ENCODE measurements at places on chromosomes 12 and 14.

DNA sequence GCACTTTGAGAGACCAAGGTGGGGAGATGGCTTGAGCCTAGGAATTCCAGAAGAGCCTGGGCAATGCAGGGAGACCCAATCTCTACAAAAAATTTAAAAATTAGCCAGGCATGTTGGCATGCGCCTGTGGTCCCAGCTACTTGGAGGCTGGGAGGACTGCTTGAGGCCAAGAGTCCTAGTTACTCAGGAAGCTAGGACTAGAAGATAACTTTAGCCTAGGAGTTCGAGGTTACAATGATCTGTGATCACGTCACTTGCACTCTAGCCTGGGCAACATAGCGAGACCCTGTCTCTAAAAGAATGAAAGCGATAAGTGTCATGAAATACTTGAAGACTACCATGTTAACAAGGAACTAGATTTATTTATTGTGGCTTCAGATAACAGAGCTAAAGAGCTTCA lies 3.5 kb downstream of the ATF7 start:
- H3K4me1 ChIP-seq = peaks cover 57% of the 10 kb centered on the region
- H3K4me3 ChIP-seq = no peak overlapping the region
- H3K27ac ChIP-seq = no peak overlapping the region
- DNase-seq = no peak
- peaks cover 7% of the 10 kb centered on the region for H3K36me3 ChIP-seq

GRCh38 chr12:21881965-21882364 lies 59.3 kb downstream of the ABCC9 start:
- H3K27me3 ChIP-seq = peaks cover 16% of the 10 kb centered on the region
- no peak for DNase-seq
- no peaks in the 10 kb centered on the region for H3K36me3 ChIP-seq
- H3K27ac ChIP-seq = no peak overlapping the region
- no peaks in the 10 kb centered on the region for H3K4me1 ChIP-seq

- DNase-seq = no peak
- H3K4me1 ChIP-seq = peaks cover 15% of the 10 kb centered on the region
- no peaks in the 10 kb centered on the region for H3K27me3 ChIP-seq
- H3K4me3 ChIP-seq = no peak overlapping the region
- H3K27ac ChIP-seq = peak overlapping the region; percentile 76
These were observed 10.0 kb downstream of the SFSWAP start for GRCh38 chr12:131720921-131721320.

- no peak overlapping the region for H3K27ac ChIP-seq
- DNase-seq = no peak
- H3K36me3 ChIP-seq = no peaks in the 10 kb centered on the region
- no peaks in the 10 kb centered on the region for H3K27me3 ChIP-seq
These were observed 106.7 kb downstream of the PRMT8 start for GRCh38 chr12:3597526-3598210.

GRCh38 chr14:37254411-37254947 lies 56.7 kb downstream of the MIPOL1 start:
- no peak overlapping the region for H3K27ac ChIP-seq
- H3K27me3 ChIP-seq = no peaks in the 10 kb centered on the region
- no peak overlapping the region for H3K4me3 ChIP-seq
- H3K36me3 ChIP-seq = no peaks in the 10 kb centered on the region
- H3K4me1 ChIP-seq = no peaks in the 10 kb centered on the region

- H3K36me3 ChIP-seq = no peaks in the 10 kb centered on the region
- no peak overlapping the region for H3K27ac ChIP-seq
- H3K4me3 ChIP-seq = peak overlapping the region; percentile 75
These were observed 963 bp downstream of the ATL1 start for GRCh38 chr14:50560931-50561285.

DNA sequence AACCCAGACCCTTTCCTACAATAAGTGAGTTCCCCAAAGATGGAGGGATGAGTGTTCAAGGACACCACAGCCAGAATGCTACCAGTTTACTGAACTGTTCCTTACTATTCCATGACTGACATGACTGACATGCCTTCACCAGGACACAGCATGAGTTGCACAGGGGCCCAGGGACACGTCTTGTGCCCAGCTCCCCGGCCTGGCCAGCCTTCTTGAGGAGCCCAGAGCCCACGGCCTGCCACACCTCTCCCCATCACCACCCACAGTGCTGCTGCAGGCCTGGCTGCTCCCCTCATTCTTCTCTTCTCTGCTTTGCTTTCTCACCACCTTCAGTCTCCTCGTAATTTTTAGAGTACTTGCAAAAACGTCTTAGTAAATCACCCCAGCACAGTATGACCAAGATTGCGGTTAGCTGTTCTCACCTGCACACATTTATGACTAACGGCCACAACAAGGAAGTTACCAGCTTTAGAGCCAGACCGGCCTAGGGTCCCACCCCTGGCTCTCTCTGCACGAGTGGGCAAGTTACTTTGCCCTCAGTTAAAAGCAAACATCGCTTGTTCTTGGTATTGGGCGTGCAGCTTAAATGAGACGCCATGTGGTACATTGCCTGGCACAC lies 18.5 kb downstream of the PPP2R5E start:
- DNase-seq = peak; percentile 12
- H3K36me3 ChIP-seq = peaks cover 26% of the 10 kb centered on the region
- H3K27me3 ChIP-seq = no peaks in the 10 kb centered on the region
- H3K4me1 ChIP-seq = peaks cover 15% of the 10 kb centered on the region
- H3K27ac ChIP-seq = peak overlapping the region; percentile 11

DNA sequence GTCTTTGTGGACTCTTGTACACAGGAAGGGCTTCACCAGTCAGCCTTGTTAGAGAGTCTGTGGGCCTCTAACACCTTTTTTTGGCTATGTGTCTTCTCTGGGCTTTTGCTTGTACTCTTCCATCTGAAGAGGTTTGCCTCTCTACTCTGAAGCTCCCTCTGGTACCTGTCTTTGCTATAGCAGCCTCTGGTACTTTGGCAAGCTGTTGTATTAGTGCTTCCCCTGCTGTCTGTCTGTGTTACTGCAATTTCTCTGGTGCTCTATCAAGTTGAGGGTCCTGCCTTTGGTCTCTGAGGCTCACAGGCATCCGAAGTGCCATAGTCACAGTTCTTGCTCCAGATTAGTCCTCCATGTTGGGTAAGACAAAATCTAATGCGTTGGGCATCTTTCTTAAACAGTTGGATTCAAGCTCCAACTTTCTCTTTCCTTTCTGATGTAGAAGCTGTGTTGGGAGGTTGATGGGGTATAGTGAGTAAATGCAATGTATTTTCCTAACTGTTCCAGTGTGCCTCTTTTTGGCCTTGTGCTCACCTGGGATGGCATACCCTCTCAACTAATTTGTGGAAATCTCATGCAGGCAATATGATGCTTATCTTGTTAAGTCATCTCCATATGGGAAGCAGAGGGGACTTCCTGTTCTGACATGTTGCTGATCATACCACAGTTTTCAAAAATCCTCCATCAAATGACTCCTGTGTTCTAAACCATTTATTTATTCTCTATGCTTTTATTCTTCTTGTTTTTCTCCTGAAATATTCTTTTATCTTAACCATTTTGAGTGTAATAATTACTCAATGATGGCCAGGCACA lies 88.8 kb downstream of the ATF7IP start:
- peaks cover 61% of the 10 kb centered on the region for H3K36me3 ChIP-seq
- no peaks in the 10 kb centered on the region for H3K27me3 ChIP-seq
- peak overlapping the region; percentile 82 for H3K27ac ChIP-seq
- DNase-seq = peak; percentile 31
- H3K4me3 ChIP-seq = no peak overlapping the region
- peaks cover 54% of the 10 kb centered on the region for H3K4me1 ChIP-seq

GRCh38 chr12:75437564-75437963 lies 43.0 kb upstream of the GLIPR1 start:
- peaks cover 3% of the 10 kb centered on the region for H3K36me3 ChIP-seq
- H3K4me1 ChIP-seq = peaks cover 2% of the 10 kb centered on the region
- H3K27ac ChIP-seq = no peak overlapping the region
- peaks cover 9% of the 10 kb centered on the region for H3K27me3 ChIP-seq
- no peak for DNase-seq

DNA sequence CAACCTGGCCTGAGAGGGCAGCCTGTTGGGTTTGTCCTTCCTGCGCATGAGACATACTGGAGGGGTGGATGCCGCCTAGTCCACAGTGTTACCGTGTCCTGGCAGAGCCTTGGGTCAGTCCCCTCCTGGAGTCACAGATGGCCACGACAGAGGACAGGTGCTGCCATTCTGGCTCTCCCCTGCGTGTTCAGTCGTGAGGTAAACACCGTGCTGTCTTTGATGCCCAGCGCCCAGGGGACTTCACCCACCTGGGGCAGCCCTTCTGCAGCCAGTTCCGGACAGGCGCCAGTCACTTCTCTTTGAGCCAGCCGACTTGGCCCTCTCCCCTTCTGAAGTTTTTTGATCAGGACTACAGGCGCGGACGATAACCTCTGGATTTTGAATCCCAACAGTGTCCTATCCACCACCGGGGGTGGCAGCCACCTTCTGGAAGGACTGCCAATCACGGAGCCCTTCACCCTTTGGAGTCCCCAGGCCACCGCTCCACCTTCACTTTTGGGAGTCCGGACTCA lies 933.0 kb downstream of the DIO2 start:
- peaks cover 6% of the 10 kb centered on the region for H3K4me1 ChIP-seq
- no peak overlapping the region for H3K4me3 ChIP-seq
- no peak overlapping the region for H3K27ac ChIP-seq
- DNase-seq = no peak
- H3K27me3 ChIP-seq = peaks cover 57% of the 10 kb centered on the region

DNA sequence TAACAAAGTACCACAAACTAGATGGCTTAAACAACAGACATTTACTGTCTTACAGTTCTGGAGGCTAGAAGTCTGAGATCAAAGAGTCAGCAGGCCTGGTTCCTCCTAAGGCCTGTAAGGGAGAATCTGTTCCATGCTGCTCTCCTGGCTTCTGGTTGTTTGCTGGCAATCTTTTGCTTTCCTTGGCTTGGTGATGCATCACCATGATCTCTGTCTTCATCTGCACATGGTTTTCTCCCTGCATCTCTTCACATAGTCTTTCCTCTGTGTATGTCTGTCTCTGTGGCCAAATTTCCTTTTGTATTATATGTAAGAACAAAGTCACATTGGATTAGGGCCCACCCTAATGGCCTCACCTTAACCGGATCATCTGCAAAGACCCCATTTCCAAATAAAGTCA lies 168.5 kb downstream of the CAPZA3 start:
- H3K36me3 ChIP-seq = no peaks in the 10 kb centered on the region
- H3K4me3 ChIP-seq = no peak overlapping the region
- no peak for DNase-seq
- no peaks in the 10 kb centered on the region for H3K27me3 ChIP-seq
- H3K4me1 ChIP-seq = no peaks in the 10 kb centered on the region
- H3K27ac ChIP-seq = no peak overlapping the region

GRCh38 chr14:51096870-51097269 lies 2.0 kb upstream of the TRIM9 start:
- H3K4me1 ChIP-seq = peaks cover 12% of the 10 kb centered on the region
- no peaks in the 10 kb centered on the region for H3K36me3 ChIP-seq
- peaks cover 15% of the 10 kb centered on the region for H3K27me3 ChIP-seq
- DNase-seq = no peak
- no peak overlapping the region for H3K4me3 ChIP-seq

DNA sequence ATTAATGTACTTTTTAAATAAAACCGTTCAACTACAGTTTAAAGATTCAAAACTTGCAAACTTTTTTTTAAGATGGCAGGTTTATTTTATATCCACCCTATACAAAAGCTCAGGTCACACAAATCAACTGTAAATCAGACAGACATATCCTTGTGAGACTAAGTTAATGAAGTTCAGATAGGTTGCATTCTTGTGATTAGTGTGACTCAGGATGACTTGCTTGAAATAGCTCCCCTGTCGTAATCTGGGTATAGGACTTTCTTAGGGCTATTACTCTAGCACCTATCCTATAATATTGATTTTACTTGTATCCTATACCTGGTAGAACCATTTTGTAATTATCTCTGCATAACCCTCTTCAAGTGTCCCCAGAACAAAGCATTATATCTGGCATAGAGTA lies 9.5 kb upstream of the PRKD1 start:
- H3K4me1 ChIP-seq = no peaks in the 10 kb centered on the region
- no peak overlapping the region for H3K4me3 ChIP-seq
- H3K36me3 ChIP-seq = no peaks in the 10 kb centered on the region
- H3K27me3 ChIP-seq = no peaks in the 10 kb centered on the region
- DNase-seq = no peak

GRCh38 chr14:89617481-89618329 lies 200.7 kb upstream of the FOXN3 start:
- peak overlapping the region; percentile 96 for H3K27ac ChIP-seq
- peaks cover 72% of the 10 kb centered on the region for H3K4me1 ChIP-seq
- H3K4me3 ChIP-seq = peak overlapping the region; percentile 79
- DNase-seq = peak; percentile 50

DNA sequence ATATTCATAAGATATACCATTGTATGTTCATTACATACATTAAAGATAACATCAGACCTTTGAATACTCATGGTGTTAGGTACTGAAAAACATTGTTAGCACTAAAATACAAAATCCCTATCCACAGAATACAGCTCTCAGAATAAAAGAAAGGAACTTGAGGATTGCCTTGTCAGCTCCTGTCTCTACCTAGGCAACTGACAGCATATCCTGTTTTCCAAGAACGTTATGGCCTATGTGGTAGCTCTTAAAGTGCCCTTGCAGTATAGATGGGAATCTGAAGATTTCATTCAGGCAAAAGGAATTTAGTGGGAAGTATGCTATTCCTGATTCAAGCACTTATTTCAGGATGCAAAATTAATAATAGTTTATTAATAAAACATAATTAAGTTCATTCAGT lies 1.8 kb upstream of the PPP1R12A start:
- H3K4me3 ChIP-seq = no peak overlapping the region
- H3K36me3 ChIP-seq = peaks cover 1% of the 10 kb centered on the region
- DNase-seq = no peak

- H3K36me3 ChIP-seq = no peaks in the 10 kb centered on the region
- peak; percentile 38 for DNase-seq
- H3K27ac ChIP-seq = no peak overlapping the region
- no peaks in the 10 kb centered on the region for H3K27me3 ChIP-seq
- no peak overlapping the region for H3K4me3 ChIP-seq
These were observed 65.0 kb downstream of the PITPNM2 start for GRCh38 chr12:123085730-123086487.

- DNase-seq = no peak
- no peak overlapping the region for H3K27ac ChIP-seq
These were observed 981 bp downstream of the FLVCR2 start for GRCh38 chr14:75579338-75579864.

GRCh38 chr12:47801170-47801903 lies 18.4 kb downstream of the HDAC7 start:
- peaks cover 76% of the 10 kb centered on the region for H3K4me1 ChIP-seq
- DNase-seq = no peak
- peaks cover 37% of the 10 kb centered on the region for H3K36me3 ChIP-seq
- peak overlapping the region; percentile 76 for H3K27ac ChIP-seq

DNA sequence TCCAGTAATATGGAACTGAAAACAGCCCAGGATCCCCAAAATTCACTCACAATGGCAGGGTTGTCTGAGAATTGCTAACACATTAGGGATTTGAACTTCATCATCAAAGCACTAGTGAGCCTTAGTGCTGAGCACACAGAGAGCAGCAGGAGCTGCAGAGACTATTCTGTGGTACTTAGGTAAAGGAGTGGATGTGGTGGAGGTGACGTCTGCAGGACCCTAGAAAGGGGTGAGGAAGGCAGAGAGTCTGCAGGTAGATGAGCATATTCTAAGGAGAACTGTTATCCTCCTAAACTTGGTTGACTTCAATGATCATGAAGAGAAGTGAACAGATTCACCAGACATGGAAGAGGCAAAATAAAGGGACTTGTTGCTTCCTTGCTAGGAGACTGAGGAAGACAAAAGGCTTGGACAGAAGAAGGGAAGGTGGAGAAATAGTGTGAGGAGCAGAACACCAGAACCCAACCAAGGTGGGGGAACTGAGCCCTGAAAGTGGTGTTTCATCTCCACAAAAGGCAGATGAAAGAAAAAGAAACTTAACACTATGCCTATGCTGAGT lies 1164.0 kb downstream of the TMEM121 start:
- peaks cover 17% of the 10 kb centered on the region for H3K4me1 ChIP-seq
- no peaks in the 10 kb centered on the region for H3K36me3 ChIP-seq
- H3K27me3 ChIP-seq = peaks cover 4% of the 10 kb centered on the region
- no peak overlapping the region for H3K27ac ChIP-seq
- no peak for DNase-seq
- H3K4me3 ChIP-seq = no peak overlapping the region

Measured in activated naive CD4-positive, alpha-beta T cell treated with anti-CD3 and anti-CD28 coated beads for 36 hours (primary cell).